ENCODE measurements at places on chromosomes 2 and 18. TPM values are rescaled to one million over a fixed set of nuclear protein-coding genes. Genes with fewer than 3 reads are reported as not detected.
A peak's percentile ranks its signal among the peaks of the same experiment; 100 is the strongest.

Gene ITGB6
- total RNA-seq = 152 TPM

- DNase-seq = no peak
Observed at GRCh38 chr18:76713432-76713831, 108.9 kb upstream of the ZNF236 start.

- DNase-seq = no peak
Observed at GRCh38 chr2:30223413-30223874, 7.9 kb upstream of the LBH start.

- no peak for DNase-seq
Observed at GRCh38 chr2:73914667-73915066, 12.0 kb upstream of the DGUOK start.

- DNase-seq = no peak
Observed at GRCh38 chr2:6793913-6794312, 71.8 kb downstream of the CMPK2 start.

Gene DSC3
- not detected for total RNA-seq

GRCh38 chr2:150674283-150674682 lies 186.8 kb upstream of the RND3 start:
- DNase-seq = no peak

Gene EVX2
- not detected for total RNA-seq

Gene MAP2
- total RNA-seq = 1.3 TPM

GRCh38 chr2:55116966-55117365 lies 66.7 kb upstream of the RTN4 start:
- DNase-seq = peak; percentile 59

DNA sequence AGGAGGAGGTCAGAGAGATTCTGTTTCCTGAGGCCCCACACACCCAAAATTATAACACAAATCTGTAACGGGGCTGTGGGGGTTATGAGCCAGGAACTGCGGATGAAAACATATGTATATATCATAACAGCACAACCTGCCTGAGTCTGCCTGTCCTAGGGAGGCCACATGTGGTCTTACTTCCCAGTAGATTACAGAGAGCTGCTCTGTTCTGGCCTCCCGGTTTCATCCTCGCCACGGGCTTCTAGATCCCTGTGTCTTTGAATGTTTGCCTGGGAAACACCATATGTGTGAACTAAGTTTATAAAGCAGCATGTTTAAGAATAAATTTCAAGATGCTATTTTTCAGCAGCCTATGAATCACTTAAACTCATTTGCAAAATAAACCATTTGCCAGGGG lies 124.0 kb downstream of the TMEM200C start:
- DNase-seq = no peak

- no peak for DNase-seq
Observed at GRCh38 chr2:62186156-62186905, 9.6 kb upstream of the B3GNT2 start.

- no peak for DNase-seq
Observed at GRCh38 chr2:154713675-154714074, 15.2 kb downstream of the KCNJ3 start.

DNA sequence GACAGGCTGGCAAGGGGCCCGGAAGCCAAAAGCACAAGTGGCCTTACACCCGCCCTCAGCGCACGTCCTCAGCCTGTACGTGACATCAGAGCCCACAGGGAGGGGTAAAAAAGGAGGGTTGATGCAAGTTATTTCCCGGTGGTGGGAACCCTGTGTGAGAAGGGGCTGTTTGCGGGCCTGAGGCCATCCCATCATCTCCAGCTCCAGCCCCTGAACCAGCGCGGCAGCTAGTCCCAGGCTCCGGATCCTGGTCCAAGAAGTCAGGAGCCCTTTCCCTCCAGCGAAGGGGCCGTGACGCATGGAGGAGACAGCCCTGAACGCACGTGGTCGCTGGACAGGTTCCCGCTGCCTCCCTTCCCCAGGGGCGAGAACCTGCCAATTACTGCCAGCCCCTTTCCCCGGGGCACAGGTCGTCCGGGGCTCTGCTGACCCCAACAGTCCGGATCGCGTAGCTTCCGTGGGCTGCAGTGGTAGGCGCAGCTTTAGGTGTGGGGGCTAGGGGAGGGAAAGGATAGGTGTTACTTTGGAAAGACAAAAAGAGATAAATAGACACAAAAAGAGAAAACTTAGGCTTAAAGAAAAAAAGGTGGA lies 1.3 kb upstream of the LRP2 start:
- no peak for DNase-seq
